ENCODE measurements at places on chromosomes 5 and 9.

GRCh38 chr5:78639791-78640190, 8.8 kb downstream of the LHFPL2 start:
- H3K4me3 ChIP-seq: no peak overlapping the region
- H3K36me3 ChIP-seq: peaks cover 2% of the 10 kb centered on the region
- H3K27me3 ChIP-seq: no peaks in the 10 kb centered on the region
- no peak for DNase-seq
- H3K4me1 ChIP-seq: peaks cover 10% of the 10 kb centered on the region

- peaks cover 33% of the 10 kb centered on the region for H3K36me3 ChIP-seq
- no peaks in the 10 kb centered on the region for H3K27me3 ChIP-seq
- no peak for DNase-seq
- H3K4me3 ChIP-seq: no peak overlapping the region
- peaks cover under 1% of the 10 kb centered on the region for H3K4me1 ChIP-seq
- H3K27ac ChIP-seq: no peak overlapping the region
Observed at GRCh38 chr5:154296525-154297159, 106.1 kb downstream of the GALNT10 start.

DNA sequence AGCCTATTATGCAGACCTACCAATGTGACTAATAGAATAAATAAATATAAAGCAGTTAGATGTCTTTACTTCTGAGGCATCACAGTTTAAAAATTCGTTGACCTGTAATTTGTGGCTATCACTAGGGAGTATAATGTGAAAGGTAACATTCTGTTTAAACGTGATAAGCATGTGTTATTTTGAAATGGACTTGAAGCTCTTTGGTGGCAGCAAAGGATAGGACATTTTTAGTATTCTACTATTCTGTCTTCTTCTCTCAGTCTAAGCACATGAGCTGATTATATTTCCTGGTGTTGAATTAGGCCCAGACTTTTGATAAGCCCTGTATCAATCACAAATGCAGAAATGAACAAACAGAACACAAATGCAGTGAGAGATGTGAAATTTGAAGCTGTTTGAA, 974.0 kb upstream of the CDH10 start:
- H3K4me1 ChIP-seq: no peaks in the 10 kb centered on the region
- no peaks in the 10 kb centered on the region for H3K27me3 ChIP-seq
- H3K36me3 ChIP-seq: no peaks in the 10 kb centered on the region
- H3K4me3 ChIP-seq: no peak overlapping the region
- no peak overlapping the region for H3K27ac ChIP-seq
- DNase-seq: no peak

GRCh38 chr9:5195463-5195862, 10.0 kb upstream of the INSL6 start:
- H3K4me1 ChIP-seq: no peaks in the 10 kb centered on the region
- no peaks in the 10 kb centered on the region for H3K27me3 ChIP-seq
- no peak overlapping the region for H3K27ac ChIP-seq
- H3K4me3 ChIP-seq: no peak overlapping the region

DNA sequence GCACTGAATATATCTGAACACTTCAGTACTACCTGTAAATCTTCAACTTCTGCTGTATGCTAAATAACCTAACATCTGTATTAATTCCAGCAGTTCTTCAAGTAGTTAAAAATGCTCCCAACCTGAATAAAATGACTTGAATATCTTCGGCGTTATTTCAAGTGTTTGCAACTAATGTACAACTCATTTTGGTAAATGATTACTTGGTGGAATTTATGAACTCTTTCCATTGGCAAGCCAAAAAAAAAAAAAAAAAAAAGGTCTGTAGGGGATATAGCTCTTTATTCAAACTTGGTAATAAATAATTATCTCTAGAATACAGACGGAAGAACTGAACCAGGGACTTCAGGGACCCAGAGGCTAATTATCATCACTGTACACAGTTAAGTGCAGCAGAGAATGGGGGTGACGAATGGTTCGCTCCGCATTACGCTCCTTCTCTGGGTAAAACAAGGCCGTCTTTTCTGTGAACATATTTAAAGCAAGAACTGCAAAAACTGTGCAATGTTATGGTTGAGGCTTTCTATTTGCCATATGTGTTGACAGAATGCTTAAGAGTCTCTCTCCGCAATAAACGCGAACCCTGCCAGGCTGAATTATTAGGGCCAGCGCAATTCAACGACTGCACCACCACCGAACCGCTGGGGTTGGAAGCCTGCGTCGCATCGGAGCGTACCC, 1.9 kb upstream of the ERBIN start:
- H3K36me3 ChIP-seq: no peaks in the 10 kb centered on the region
- no peak for DNase-seq
- H3K27ac ChIP-seq: peak overlapping the region; percentile 98
- peaks cover 6% of the 10 kb centered on the region for H3K4me1 ChIP-seq

GRCh38 chr5:168827636-168828035, 248.5 kb upstream of the PANK3 start:
- H3K27ac ChIP-seq: no peak overlapping the region
- H3K4me3 ChIP-seq: no peak overlapping the region
- no peak for DNase-seq
- H3K4me1 ChIP-seq: no peaks in the 10 kb centered on the region

DNA sequence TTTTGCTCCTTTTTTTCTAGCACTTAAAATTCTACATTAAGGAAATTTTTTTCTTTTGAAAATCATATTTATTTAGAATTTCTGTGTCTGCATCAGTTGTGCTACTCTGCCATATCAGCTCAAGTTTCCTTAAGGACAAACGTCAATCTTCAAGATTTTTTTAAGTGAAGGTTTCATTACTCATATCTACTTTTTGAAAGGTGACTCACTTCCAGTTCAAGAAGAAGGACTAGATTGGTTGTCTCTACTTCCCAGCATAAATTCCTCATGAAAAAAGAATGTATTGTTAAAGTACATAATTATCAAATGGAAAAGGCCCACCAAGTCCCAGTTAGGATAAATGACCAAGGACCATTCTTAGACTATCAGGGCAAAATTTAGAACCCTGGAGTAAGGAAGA, 626.5 kb downstream of the DMRTA1 start:
- no peaks in the 10 kb centered on the region for H3K36me3 ChIP-seq
- no peak overlapping the region for H3K27ac ChIP-seq
- H3K4me3 ChIP-seq: no peak overlapping the region
- H3K27me3 ChIP-seq: no peaks in the 10 kb centered on the region
- DNase-seq: no peak

- DNase-seq: peak; percentile 76
- no peaks in the 10 kb centered on the region for H3K27me3 ChIP-seq
- H3K36me3 ChIP-seq: peaks cover 2% of the 10 kb centered on the region
- H3K4me1 ChIP-seq: peaks cover 6% of the 10 kb centered on the region
- H3K4me3 ChIP-seq: no peak overlapping the region
Observed at GRCh38 chr9:83959061-83959460, 21.0 kb downstream of the HNRNPK start.

DNA sequence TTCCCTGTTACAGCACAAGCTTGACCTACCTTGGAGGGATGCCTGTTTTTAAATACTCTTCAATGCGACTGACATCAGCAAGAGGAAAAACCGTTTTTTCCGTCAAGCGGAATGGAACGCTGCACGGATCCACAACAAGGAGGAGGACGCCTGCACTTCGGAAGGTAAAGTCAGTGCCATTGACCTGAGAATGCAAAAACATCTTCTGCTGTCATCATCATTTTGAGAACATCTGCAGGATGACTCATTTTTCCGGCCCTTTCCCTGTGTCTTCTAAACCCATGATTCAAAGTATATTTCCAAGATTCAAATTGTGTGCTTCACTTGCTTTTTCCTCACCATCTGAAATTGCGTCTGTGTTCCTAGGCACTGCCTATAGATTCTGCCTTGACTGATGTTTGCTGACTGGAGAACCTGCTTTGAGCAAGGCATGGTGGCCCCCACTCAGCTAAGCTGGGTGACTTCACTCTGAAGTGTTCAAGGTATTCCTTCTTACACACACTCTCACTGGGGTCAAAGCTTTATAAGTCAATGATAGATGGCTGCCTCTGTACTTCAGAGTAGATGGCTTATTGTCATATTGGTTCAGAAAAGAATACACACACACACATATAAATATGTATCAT, 78.1 kb downstream of the CEMIP2 start:
- peak; percentile 33 for DNase-seq
- peak overlapping the region; percentile 39 for H3K27ac ChIP-seq
- no peaks in the 10 kb centered on the region for H3K27me3 ChIP-seq
- H3K36me3 ChIP-seq: peaks cover 38% of the 10 kb centered on the region
- H3K4me1 ChIP-seq: peaks cover 7% of the 10 kb centered on the region

GRCh38 chr9:15670246-15670645, 117.4 kb downstream of the CCDC171 start:
- no peak for DNase-seq
- no peak overlapping the region for H3K4me3 ChIP-seq
- no peak overlapping the region for H3K27ac ChIP-seq
- no peaks in the 10 kb centered on the region for H3K36me3 ChIP-seq

DNA sequence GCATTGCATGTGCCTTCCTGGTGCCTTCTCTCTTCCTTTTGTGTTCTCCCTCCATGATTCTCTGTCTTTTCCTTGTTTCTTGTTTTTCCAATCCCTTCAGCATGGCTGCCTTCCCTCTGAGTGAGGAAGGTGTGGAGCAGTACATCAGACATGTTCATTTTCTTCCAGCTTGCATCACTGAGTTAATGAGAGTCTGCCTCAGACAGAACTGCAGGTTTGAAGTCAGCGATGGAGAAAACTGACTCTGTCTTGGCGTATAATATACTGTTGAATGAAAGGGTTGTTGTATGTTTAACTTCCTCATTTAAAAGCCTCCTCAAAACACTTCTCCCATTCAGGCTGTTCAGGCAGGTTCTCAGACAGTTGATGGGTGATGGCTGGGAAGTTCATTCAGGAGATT, 129.3 kb downstream of the KDM4C start:
- H3K4me1 ChIP-seq: no peaks in the 10 kb centered on the region
- DNase-seq: no peak
- H3K4me3 ChIP-seq: no peak overlapping the region
- H3K27ac ChIP-seq: no peak overlapping the region

DNA sequence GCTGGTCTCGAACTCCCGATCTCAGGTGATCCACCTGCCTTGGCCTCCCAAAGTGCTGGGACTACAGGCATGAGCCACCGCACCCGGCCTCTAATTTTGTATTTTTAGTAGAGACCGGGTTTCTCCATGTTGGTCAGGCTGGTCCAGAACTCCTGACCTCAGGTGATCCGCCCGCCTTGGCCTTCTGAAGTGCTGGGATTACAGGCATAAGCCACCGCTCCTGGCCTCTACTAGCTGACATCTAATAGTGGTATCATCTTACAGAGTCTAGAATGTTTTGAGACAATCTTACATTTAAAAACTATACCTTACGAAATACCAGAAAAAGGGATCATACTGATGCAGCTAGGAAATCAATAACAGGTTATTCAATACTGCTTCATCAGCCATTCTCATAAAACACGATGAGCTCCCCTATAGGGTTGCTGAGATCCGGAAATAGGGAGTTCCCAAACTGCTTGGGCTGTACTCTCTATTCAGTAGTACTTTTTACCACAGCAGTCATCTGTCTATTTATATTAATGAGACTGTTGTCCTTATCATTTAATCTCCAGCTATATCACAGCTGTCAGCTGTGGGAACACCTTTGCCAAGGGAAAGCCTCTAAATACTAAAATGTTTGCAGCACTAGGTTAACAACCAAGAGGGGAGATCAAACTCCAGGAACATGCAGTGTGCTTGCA, 8.1 kb upstream of the UBE2D2 start:
- H3K4me3 ChIP-seq: no peak overlapping the region
- DNase-seq: no peak
- H3K4me1 ChIP-seq: no peaks in the 10 kb centered on the region

DNA sequence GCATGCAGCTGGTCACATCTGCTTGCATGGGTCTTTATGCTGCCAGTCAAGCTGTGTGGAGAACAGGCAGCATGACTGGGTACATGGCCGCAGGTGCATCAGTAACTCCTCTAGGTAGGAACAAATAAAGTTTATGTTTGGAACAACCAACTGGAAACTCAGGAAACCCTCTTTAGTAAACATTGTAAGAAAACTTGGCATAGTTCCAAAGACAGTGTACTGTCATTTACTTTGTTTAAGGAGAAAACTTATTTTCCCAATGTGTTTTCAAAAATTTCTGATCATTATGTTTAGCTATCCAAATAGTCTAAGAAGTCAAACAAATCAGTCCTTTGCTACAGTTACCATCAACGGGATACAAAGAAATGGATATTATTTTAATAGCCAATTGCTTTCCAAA, 386.0 kb downstream of the CHSY3 start:
- DNase-seq: no peak
- no peak overlapping the region for H3K4me3 ChIP-seq
- no peaks in the 10 kb centered on the region for H3K27me3 ChIP-seq
- H3K4me1 ChIP-seq: peaks cover 1% of the 10 kb centered on the region

DNA sequence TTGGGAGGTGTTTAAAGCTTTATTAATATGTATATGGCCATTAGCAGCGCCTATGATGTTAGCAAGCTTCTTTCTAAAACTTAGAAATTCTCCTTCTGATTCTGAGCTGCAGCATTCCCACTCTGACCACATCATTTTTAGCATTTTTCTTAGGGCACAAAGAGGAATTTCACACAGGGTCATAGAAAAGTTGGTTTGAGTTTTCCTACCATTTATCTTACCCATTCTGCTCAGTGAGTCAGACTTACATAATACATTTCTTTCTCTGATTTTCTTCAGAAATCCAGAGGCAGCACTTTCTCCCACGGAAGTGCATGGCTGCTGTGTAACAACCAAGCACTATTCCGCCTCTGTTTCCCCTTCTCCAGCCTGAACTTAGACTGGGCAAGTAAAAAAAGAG, 246.6 kb downstream of the ARL15 start:
- H3K27ac ChIP-seq: peak overlapping the region; percentile 88
- no peaks in the 10 kb centered on the region for H3K27me3 ChIP-seq
- peak; percentile 51 for DNase-seq
- no peak overlapping the region for H3K4me3 ChIP-seq

DNA sequence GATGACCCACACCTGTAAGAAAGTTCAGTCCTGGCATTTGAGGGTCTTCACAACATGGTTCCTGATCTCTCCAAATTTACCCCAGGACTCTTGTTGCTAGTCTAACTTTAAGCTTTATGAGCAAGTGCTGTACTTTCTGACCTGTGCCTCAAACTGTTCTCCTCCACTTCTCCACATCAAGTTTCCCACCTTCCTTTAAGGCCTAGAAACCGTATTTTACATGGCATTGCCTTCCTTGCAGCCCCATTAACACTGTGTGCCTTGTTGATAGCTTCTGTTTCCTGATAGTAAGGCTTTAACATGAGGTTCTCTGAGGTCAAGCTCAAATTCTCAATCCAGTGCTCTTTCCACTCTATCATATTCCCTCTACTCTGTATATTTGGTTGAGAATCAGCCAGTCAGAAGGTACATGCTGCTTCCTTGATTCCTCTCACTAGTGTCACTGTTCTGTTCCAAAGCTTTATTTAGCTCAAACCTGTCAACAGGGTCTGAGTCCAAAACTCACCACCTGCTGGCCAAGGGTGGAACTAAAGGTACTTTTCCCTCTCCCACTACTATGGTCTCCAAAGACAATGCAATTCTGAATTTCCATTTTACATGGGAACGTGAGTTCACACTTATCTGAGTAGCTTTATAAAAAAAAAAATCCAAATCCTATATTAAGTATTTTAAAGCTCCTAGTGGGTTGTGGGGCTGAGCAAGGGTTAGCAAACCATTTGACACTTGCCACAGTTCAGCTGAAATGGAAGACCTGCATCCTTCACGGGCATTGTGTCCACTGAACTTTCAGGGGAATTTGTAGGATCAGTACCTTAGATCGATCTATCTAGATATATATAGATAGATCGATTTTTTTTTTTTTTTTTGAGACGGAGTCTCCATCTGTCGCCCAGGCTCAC, 21.1 kb downstream of the VCP start:
- H3K36me3 ChIP-seq: peaks cover 43% of the 10 kb centered on the region
- DNase-seq: peak; percentile 69

- no peaks in the 10 kb centered on the region for H3K36me3 ChIP-seq
- H3K4me3 ChIP-seq: no peak overlapping the region
- DNase-seq: no peak
- H3K4me1 ChIP-seq: no peaks in the 10 kb centered on the region
Observed at GRCh38 chr9:135252980-135253304, 165.5 kb downstream of the OLFM1 start.
